ENCODE measurements at places on chromosomes 1 and 21.
A peak's percentile ranks its signal among the peaks of the same experiment; 100 is the strongest.

- no peaks in the 10 kb centered on the region for H3K4me1 ChIP-seq
- no peaks in the 10 kb centered on the region for H3K27me3 ChIP-seq
- no peak overlapping the region for H3K27ac ChIP-seq
These were observed 58.4 kb upstream of the PARP1 start for GRCh38 chr1:226466296-226466695.

- no peak overlapping the region for H3K4me3 ChIP-seq
- H3K27ac ChIP-seq = no peak overlapping the region
- H3K4me1 ChIP-seq = no peaks in the 10 kb centered on the region
- no peaks in the 10 kb centered on the region for H3K27me3 ChIP-seq
These were observed 41.8 kb downstream of the SELENOF start for GRCh38 chr1:86872086-86872485.

DNA sequence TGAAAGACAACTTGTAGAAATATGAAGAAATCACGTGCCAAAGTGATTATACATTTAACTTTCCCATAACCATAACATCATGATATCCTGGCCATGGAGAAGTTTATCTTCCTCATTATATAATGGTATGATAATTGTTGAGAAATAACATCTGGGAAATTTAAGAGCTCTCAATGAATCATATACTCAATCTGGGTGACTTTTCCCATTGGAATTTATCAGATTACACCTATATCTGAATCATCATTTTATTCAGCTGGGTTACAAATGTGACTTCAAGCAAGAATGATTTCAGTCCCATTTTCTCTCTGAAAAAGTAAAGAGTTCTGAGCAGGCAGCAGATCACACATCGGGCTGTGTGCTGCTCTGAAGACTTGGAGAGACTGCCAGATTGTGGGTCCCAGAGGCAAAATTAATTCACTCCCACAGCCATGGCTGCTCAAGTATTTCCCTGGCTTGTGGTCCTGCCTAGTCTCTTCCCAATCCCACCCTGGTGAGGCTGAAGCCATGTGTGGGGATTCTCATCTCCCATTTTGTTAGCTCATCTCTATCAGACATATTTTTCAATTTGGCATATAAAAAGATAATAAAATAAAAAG lies 278.0 kb downstream of the MRPL39 start:
- DNase-seq = no peak
- H3K36me3 ChIP-seq = no peaks in the 10 kb centered on the region
- H3K27ac ChIP-seq = no peak overlapping the region

DNA sequence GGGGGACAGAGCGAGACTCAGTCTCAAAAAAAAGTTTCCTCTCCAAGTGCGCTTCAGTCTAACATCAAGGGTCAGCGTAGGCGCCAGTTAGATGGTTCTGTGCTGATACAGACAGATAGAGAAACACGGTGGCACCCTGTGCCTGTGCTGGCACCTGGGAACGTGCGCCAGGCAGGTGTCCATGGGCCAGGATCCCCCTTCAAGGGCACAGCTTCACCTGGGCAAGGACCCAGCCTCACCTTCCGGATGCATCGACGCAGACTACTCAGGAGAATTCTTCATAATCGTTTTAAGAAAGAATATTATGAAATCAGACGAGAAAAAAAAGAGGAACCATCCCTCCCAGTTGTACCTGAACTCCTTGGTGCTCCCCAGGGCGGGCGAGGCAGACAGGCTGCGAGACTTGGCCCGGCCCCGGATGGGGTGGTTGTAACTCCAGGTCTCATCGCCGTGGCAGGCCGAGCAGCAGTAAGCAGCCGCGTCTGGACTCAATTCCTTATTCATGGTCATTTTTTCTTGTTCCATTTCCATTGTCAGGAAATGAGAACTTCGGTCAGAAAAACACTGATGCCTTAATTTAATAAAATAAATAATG lies 13.3 kb downstream of the NADK start:
- H3K4me1 ChIP-seq = no peaks in the 10 kb centered on the region
- H3K27ac ChIP-seq = no peak overlapping the region
- H3K27me3 ChIP-seq = no peaks in the 10 kb centered on the region

DNA sequence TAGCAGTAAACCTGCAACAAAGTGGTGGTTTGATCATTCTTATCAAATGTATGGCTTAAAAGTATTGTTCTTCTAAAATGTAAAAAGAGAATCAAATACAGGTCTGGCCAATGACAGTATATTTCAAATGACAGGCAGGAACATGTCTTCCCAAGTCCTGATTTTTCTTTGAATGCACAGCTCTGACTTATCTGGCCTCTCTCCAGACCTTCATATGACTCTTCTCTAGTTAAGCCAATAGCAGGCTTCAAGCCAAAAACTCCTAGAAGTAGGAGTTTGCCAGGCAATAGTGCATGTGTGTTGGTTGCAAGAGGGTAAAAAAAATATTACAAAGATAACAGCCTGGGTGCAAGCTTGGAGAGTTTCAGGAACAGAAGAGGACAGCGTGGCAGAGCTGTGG lies 345.5 kb downstream of the SMYD3 start:
- DNase-seq = no peak
- H3K4me1 ChIP-seq = no peaks in the 10 kb centered on the region
- H3K36me3 ChIP-seq = no peaks in the 10 kb centered on the region
- H3K4me3 ChIP-seq = no peak overlapping the region
- no peaks in the 10 kb centered on the region for H3K27me3 ChIP-seq

- no peaks in the 10 kb centered on the region for H3K36me3 ChIP-seq
- no peaks in the 10 kb centered on the region for H3K27me3 ChIP-seq
- H3K27ac ChIP-seq = no peak overlapping the region
- DNase-seq = no peak
These were observed 8.9 kb upstream of the POFUT2 start for GRCh38 chr21:45296638-45297037.

GRCh38 chr1:188599313-188599712 lies 1770.6 kb downstream of the PLA2G4A start:
- H3K27ac ChIP-seq = no peak overlapping the region
- no peaks in the 10 kb centered on the region for H3K27me3 ChIP-seq
- no peak overlapping the region for H3K4me3 ChIP-seq

DNA sequence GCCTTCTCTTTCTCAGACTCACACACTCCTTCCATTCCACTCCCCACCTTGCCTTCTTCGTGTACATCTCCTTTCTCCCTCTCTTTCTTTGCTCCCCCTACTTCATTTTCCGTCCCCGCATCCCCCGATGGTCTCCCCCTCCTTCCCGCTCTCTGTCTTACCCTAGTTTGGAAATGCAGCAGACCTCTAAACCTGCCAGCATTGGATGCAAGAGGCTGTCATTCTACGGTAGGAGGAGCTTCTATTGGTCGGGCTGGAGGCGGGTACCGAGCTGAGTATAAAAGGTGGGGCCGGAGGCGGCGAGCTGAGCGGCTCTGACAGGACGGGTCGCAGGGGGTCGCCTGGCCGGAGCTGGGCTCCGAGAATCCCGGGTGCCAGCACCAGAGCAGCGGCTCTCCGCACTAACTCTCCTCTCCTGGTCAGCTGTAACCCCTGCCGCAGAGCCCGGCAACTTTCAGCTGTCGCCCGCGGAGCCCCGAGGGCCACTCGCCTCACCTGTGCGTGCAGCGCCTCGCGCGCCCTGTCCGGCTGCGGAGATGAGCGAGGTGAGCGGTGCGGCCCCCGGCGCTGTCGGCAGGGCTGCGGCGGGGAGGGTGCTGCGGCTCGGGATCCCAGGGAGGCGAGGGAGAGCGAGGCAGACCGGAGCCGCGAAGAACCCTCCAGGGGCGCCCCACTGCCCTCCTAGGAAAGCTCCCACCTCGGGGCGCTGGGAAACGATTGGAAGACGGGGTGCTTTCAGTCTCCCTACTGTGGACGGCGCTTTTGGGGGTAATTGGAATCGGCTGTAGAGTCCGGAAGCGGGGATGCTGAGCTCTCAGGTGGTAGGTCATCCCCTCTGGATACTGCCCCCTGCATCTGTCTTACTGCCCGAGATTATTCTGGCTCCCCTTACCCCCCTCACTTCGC lies at the start of gene PCP4L1:
TSS of gene PCP4L1 (plus strand) at position 307 of the 906 bp plus-strand sequence. CDS start at position 537, 230 bp downstream.
- H3K4me1 ChIP-seq = peaks cover 9% of the 10 kb centered on the region
- H3K27me3 ChIP-seq = peaks cover 18% of the 10 kb centered on the region
- no peak within 1 kb of the TSS for H3K27ac ChIP-seq
- peak within 1 kb of the TSS; percentile 41 for H3K4me3 ChIP-seq
- H3K36me3 ChIP-seq = no peaks in the 10 kb centered on the region

GRCh38 chr1:181341026-181341632 lies 142.2 kb upstream of the CACNA1E start:
- no peak for DNase-seq
- no peak overlapping the region for H3K27ac ChIP-seq
- no peaks in the 10 kb centered on the region for H3K36me3 ChIP-seq
- H3K4me1 ChIP-seq = no peaks in the 10 kb centered on the region
- no peaks in the 10 kb centered on the region for H3K27me3 ChIP-seq
- H3K4me3 ChIP-seq = no peak overlapping the region

- DNase-seq = no peak
- no peaks in the 10 kb centered on the region for H3K27me3 ChIP-seq
- no peak overlapping the region for H3K27ac ChIP-seq
- H3K4me3 ChIP-seq = no peak overlapping the region
These were observed 9.9 kb upstream of the SPRR4 start for GRCh38 chr1:152960452-152961044.

DNA sequence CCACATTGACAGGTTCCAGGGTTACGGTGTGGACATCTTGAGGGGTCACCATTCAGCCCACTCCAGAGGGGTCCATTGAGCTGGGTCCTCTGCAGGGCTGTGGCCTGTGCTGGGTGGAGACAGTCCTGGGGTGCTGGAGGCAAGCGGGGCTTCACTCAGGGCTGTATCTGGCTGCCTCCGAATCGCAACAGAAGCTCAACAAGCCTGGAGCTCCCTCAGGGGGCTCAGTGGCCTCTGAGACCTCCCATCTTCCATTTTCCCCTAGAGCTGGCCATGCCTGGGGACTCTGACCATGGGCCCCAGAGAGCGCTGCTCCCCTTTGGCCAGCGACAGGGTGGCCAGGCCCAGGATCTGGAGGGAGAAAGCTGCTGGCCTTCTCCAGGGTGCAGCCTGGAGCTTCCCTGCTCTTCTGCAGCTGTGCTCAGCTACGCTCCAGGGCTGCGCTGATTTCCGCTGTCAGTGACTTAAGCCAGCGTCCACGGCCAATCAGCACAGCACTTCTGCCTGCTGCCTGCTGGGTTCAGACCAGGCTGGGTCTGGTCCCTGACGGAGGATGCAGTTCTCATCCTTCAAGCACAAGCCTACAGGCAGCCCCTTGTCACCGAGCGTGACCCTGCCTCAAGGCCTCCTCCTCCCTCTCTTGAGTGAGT lies 45.0 kb upstream of the ADARB1 start:
- H3K4me1 ChIP-seq = no peaks in the 10 kb centered on the region
- H3K4me3 ChIP-seq = no peak overlapping the region
- no peaks in the 10 kb centered on the region for H3K27me3 ChIP-seq
- H3K27ac ChIP-seq = no peak overlapping the region
- no peaks in the 10 kb centered on the region for H3K36me3 ChIP-seq
- DNase-seq = no peak

DNA sequence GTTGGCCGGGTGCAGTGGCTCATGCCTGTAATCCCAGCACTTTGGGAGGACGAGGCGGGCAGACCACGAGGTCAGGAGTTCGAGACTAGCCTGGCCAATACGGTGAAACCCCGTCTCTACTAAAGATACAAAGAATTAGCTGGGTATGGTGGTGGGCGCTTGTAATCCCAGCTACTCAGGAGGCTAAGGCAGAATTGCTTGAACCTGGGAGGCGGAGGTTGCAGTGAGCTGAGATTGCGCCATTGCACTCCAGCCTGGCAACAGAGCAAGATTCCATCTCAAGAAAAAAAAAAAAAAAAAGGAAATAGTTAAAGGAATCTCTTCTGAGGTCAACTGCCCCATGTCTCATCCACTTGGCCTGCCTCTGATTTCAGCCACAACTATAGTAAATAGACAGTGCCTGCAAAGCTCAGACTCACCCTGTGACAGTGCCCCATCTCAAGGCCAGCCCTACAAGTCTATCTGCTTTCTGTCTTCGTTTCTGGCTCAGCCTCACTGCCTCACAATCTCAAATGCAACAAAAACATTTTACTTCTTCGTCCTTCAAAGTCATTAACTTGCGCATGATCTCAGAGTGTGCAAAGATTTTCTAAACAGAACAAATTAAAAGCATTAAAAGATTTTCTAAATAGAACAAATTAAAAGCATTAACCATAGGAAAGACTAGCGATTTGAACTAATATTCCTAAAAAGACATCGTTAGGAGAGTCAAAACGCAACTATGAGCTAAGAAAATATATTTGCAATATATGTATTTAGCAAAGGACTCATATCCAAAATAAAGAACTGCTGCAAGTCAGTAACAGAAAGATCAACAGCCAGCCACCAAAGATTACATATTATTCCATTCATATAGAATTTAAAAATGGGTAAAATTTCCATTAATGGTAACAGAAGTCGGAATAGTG lies 65.0 kb upstream of the PRDX6 start:
- H3K36me3 ChIP-seq = no peaks in the 10 kb centered on the region
- no peak for DNase-seq
- H3K4me3 ChIP-seq = no peak overlapping the region

GRCh38 chr21:28445141-28445830 lies 547.4 kb downstream of the LTN1 start:
- H3K27ac ChIP-seq = no peak overlapping the region
- no peaks in the 10 kb centered on the region for H3K4me1 ChIP-seq
- no peak for DNase-seq
- H3K36me3 ChIP-seq = no peaks in the 10 kb centered on the region
- no peaks in the 10 kb centered on the region for H3K27me3 ChIP-seq
- no peak overlapping the region for H3K4me3 ChIP-seq

DNA sequence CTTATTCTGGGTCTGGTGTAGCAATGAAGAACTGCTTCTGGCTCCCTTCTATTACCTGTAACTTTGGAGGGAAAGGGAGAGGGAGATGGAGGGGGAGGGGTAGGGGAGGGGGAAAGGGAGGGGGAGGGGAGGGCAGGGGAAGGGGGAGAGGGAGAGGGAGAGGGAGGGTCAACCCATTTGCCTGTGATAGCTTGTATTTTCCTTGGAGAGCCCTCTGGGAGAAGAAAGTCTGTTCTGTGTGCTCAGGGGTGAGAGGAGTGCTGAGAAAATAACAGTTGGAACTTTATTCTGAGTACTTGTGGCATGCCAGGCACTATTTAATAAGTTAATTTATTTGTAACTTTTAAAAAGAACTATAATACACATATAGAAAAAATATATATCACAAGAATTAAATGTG lies 70.7 kb upstream of the TSPAN2 start:
- no peaks in the 10 kb centered on the region for H3K27me3 ChIP-seq
- DNase-seq = no peak
- no peaks in the 10 kb centered on the region for H3K36me3 ChIP-seq
- H3K4me1 ChIP-seq = no peaks in the 10 kb centered on the region

- H3K4me1 ChIP-seq = no peaks in the 10 kb centered on the region
- no peaks in the 10 kb centered on the region for H3K27me3 ChIP-seq
- H3K27ac ChIP-seq = no peak overlapping the region
- no peaks in the 10 kb centered on the region for H3K36me3 ChIP-seq
- H3K4me3 ChIP-seq = no peak overlapping the region
- DNase-seq = no peak
These were observed 175.5 kb upstream of the PTBP2 start for GRCh38 chr1:96545935-96546656.

Data from effector memory CD4-positive, alpha-beta T cell (primary cell).